Sciatic nerve (tissue), 2 donors: ENCODE measurements at places on chromosomes 12 and 14.

DNA sequence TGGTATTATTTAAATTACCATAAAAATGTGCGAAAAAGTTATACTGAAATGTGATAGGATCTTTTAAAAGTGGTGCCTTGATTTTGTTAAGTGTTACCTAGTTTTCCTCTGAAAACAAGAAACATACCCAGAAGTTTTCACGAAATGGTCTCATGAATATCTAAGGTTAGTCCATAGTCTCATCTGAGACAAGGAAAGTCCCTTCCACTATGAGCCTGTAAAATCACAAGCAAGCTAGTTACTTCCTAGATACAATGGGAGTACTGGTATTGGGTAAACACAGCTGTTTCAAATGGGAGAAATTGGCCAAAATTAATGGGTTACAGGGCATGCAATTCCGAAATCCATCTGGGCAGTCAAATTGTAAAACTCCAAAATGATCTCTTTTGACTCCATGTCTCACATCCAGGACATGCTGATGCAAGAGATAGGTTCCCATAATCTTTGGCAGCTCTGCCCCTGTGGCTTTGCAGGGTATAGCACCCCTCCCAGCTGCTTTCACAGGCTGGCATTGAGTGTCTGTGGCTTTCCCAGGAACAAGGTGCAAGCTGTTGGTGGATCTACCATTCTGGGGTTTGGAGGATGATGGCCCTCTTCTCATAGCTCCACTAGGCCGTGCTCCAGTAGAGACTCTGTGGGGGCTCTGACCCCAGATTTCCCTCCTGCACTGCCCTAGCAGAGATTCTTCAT lies 271.4 kb downstream of the NAV3 start:
- DNase-seq = no peak

DNA sequence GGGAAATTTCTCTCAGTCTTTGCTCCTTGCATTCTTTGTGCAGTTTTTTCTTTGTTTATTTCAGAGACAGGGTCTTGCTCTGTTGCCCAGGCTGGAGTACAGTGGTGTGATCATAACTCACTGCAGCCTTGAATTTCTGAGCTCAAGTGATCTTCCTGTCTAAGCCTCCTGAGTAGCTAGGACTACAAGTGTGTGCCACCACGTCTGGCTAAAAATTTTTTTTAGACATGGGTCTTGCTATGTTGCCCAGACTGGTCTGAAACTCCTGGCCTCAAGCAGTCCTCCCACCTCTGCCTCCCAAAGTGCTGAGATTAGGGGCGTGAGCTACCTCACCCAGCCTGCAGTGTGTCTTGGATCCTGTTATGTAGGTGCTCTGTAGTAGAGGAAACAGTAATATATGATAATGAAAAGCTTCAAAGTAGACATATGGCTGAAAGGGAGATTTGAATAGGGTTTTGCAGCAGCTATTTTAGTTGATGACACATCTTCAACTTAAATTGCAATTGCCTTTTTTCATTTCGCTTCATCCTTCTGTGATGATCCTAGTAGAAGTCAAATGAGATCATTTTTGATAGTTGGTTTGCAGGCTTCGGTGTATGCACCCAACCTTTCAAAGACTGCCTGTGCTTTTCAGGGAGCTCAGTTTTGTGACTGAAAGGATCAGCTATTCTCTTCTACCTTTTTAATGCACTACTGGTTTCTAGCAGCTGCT lies 75.4 kb downstream of the FUT8 start:
- no peak for DNase-seq

DNA sequence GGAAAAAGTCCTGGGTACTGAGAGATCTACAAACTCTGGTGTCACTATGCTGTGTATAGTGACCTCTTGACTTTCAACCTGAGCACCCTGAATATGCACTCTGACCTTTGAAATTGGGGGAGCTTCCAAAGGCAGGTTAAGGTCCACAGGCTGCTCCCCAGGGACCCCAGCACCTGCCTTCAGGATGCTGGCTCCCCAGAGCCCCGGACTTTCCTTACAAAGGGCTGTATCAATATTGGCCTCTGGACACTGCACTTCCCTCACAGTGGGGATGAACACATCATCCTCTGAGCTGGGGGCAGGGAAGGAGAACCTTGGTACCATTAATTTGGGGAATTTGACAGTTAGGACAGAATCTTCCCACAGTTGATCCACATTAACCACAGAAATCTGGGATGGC lies 14.3 kb downstream of the PLD4 start:
- peak; percentile 23 for DNase-seq

GRCh38 chr12:111224186-111225066 lies 144.5 kb downstream of the PHETA1 start:
- no peak for DNase-seq
